ENCODE measurements at places on chromosomes 6 and 20.

DNA sequence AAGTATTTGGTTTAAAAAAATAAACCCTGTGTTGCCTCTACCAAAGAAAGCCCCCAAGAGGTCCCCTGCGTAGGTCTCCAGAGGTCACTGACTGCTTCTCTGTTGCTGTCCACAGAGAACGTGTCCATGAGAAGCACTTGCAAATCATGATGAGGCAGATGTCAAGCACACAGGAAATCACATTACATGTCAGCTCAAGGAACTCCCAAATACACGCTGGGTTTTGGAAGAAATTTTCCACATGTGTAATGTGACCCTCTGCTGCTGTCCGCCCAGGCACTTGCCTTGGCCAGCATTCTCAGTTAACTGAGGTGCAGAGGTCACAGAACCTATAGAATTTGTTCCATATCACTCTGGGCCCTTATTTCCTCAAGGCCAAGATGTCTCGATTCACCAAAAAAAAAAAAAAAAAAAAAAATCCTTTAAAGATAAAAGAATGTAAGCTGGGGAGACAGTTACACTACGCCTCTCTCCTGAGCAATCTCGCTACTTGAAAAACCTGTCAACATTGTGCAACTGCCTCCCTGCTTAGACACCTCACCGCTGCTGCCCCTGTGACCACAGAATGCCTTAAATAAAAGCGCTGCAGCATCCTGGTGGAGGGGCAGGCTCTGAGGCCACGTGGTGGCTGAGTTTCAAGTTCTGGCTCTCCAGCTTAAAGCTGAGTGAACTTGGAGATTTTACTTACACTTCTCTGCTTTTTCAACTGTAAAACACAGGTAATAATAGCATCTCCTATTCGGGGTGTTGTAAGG is 42.3 kb downstream of the SLC22A23 start:
- peak; percentile 39 for DNase-seq

GRCh38 chr6:44415873-44416502 is 28.5 kb downstream of the CDC5L start:
- DNase-seq, result no peak

GRCh38 chr20:64231621-64232550 is 23.7 kb upstream of the PCMTD2 start:
- no peak for DNase-seq

DNA sequence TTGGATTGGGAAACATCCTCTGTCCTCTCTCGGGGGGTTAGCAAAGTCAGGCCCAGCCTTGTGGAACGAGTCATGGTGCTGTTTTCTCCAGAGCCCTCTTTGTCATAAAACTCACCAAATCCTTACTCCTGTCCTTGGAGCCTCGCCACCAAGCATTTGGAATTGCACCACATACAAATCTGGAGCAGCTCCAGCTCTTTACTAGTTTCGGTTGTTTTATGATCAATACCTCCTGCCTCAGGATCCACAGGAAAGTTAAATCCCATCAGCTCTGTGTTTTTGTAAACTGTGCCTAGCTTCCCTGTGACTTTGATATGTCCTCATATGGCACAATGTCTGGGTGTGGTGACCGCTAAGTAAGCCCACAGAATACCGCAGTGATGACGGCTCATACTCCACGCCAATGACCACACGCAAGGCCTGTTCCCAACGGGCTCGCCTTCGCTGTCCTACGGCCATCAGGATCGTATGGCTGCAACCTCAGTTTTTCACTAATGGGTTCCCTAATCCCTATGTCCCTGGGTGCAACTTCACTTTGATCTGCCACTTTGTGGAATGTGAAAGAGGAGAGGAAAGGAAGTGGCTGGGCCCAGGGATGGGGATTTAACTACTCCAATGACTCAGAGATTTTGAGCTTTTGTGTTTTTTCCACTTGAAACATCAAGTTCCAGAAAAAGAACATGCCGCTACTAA is 111.3 kb upstream of the FOXQ1 start:
- DNase-seq, result no peak

- no peak for DNase-seq
These were observed 50.5 kb upstream of the SCAF8 start for GRCh38 chr6:154682633-154683125.

GRCh38 chr6:79522609-79523008 is 14.6 kb downstream of the LCA5 start:
- no peak for DNase-seq

GRCh38 chr20:46328200-46328882 is 20.0 kb upstream of the CDH22 start:
- DNase-seq, result no peak

DNA sequence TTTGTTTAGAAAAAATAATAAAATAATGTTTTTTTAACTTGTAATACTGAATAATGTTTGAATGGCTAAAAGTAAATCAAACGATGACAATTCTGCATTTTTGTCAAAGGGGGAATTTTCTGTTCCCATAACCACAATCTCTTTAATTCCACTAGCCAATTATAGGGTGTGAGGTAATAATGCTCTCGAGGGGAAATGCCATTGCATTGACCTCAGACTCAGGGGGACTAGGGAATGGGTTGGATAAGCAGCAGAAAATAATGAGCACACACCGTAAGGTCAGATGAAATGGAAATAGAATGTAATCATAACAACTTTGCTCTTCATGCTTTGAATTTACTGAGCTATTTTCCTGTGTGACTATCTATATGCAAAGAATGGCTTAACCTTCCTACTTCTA is 584.7 kb downstream of the RFPL4B start:
- no peak for DNase-seq

DNA sequence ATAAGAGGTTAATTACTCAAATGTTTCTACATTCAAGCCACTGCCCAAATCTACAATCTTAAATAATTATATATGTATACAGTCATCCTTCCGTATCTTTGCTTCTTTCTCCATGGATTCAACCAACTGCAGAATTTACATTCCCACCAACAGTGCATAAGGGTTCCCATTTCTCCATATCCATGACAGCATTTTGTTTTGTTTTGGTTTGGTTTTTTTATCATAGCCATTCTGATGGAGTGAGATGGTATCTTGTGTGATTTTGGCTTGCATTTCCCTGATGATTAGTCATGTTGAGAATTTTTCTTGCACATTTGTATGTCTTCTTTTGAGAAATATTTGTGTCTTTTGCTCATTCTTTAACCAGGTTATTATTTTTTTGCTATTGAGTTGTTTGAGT is 198.5 kb downstream of the C6orf118 start:
- no peak for DNase-seq

DNA sequence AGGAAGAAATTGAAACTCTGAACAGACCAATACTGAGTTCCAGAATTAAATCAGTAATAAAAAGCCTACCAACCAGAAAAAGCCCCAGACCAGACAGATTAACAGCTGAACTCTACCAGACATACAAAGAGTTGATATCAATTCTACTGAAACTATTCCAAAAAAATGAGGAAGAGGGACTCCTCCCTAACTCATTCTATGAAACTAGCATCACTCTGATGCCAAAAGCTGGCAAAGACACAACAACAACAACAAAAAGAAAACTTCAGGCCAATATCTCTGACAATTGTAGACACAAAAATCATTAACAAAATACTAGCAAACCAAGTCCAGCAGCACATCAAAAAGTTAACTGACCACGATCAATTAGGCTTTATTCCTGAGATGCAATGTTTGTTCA is 246.0 kb upstream of the RUNX2 start:
- no peak for DNase-seq

- DNase-seq, result no peak
These were observed 69.6 kb upstream of the TNFRSF21 start for GRCh38 chr6:47379328-47379727.

GRCh38 chr6:98454809-98455322 is 379.5 kb upstream of the POU3F2 start:
- DNase-seq, result no peak

DNA sequence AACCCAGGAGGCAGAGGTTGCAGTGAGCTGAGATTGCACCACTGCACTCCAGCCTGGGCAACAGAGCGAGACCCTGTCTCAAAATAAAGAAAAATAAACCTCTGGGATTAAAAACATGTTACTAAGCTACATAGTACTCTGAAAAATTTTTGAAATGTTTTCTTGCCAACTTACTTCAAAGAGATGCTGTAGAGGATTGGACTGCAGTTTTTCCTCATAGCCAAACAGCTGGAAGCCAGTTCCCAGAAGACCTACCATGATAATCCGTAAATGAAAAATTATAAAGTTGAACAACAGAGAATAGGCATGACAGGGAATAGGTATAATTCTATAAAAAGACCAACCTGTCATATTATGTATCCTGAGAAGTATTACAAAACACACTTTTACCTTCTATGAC is 48.0 kb downstream of the RARS2 start:
- no peak for DNase-seq

DNA sequence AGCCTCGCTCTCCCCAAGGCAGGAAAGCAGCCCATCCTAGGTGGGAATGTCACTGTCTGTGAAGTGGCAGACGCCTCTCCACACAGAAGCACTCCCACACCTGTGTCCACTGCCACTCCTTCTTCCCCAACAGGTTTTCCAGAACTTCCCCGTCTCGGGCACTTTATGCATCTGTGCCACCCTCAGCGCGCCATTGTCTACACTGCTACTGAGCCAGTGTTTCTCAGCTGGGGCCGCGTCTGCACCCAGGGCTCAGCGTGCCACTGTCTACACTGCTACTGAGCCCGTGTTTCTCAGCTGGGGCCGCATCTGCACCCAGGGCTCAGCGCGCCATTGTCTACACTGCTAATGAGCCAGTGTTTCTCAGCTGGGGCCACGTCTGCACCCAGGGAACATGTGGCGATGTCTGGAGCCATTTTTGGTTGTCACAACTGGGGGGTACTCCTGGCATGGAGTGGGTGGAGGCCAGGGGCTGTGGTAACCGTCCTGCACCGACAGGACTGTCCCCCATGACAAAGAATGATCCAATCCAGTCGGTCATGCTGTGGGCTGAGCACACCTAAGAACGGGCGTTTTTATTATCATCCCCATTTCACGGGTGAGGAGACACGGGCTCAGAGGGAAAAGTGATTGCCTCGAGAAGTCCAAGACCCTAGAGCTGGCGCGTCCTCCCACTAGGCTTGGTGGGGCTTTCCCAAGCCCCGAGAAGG is 41.7 kb upstream of the ZBP1 start:
- DNase-seq, result no peak

- no peak for DNase-seq
These were observed 824 bp upstream of the SCRT2 start for GRCh38 chr20:676315-676937.

DNA sequence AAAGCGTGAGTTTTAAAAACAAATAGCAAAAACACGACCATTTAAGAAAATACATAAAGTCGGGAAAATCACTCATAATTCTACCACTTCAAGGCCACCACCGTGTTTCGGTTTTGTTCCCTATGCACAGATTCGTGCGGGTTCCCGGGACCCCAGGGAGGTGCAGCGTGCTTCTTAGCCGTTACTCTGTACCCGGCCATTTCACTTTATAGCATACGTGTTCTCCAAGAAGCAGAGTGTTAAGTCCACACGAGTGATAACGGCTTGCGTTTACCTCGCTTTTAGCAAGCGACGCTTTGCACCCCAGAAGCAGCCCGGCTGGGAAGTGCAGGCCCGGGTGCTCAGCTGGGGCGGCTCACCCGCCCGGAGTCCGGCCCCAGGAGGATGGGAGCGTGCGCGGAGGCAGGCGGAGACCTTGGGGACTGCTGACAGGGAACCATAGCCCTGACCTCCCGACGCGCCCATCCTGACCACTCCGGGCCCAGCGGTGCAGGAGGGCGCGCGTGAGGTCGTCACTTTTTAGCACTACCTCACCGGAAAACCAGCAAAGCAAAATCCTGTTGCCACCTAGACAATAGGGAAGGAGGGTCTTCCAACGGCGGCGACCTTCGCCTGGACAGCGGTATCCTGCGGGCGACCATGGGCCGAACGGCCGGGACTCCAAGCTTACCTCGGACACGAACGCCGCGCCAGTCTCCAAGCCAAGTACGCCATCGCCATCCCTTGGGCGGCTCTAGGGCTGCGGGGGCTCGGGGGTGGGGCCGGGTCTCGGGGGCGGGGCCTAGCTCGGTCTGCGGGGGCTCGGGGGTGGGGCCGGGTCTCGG is at the start of gene ECI2:
Gene ECI2, minus strand, starts transcription at position 735 of the 824 bp plus-strand sequence. Its CDS starts 15 bp downstream, at position 720.
- DNase-seq, result no peak

- DNase-seq, result no peak
These were observed 10.5 kb downstream of the BCAS4 start for GRCh38 chr20:50805349-50805684.

- no peak for DNase-seq
These were observed 4.1 kb downstream of the PNPLA1 start for GRCh38 chr6:36273802-36274514.

DNA sequence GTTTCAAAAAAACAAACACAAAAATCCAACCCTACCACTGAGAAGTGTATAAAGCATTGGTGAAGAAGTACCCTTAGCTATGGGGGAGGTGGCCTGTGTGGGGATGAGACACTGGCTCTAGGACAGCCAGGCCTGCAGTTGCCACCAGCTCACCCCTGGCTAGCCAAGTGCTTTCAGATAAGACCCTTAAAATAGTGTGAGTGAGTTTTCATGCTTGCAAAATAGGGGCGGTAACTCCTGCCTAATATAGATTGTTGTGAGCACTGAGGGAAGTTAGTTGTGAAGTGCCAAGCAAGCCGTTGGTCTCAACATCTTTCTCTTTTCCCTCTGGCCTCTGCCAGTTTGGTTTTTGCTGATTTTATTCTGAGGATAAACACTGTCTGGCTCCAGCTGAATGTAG is 11.3 kb downstream of the PPP1R3G start:
- DNase-seq, result no peak

- DNase-seq, result no peak
These were observed 24.8 kb upstream of the RIMS4 start for GRCh38 chr20:44835116-44835515.

- DNase-seq, result no peak
These were observed 46.7 kb downstream of the TIAM2 start for GRCh38 chr6:155041741-155042279.

GRCh38 chr6:83978324-83978734 is 55.2 kb upstream of the MRAP2 start:
- DNase-seq, result no peak

DNA sequence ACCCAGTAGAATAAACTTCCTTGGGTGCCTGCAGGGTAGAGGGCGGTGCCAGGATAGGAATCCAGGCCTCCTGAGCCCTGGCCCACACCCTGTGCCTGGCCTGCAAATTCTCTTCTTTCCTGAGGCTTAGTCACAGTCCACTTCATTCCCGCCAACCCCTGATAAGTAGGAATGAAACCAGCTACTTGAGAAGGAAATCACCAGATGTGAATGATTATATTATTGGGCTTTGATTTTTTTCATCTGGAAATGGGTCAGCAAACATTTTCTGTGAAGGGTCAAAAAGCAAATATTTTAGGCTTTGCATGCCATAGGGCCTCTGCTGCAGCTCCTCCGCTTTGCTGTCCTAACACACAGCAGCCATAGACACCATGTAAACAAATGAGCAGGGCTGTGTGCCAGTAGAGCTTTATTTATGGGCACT is 50.2 kb downstream of the STK35 start:
- no peak for DNase-seq

- no peak for DNase-seq
These were observed 7.4 kb upstream of the SSTR4 start for GRCh38 chr20:23027721-23028120.

- DNase-seq, result peak; percentile 17
These were observed 3.5 kb downstream of the SCML4 start for GRCh38 chr6:107820338-107821261.

Measured in NCI-H2029 treated with DMSO at 0.1 percent for 48 hours (cell line).